ENCODE measurements at places on chromosomes 5 and 9. TPM values are rescaled to one million over a fixed set of nuclear protein-coding genes. Genes with fewer than 3 reads are reported as not detected.

Gene PDE6A
- 0.50 TPM for total RNA-seq

Gene EMB
- 11.6 TPM for total RNA-seq

Gene ZNF354C
- 2.7 TPM for total RNA-seq

Gene EXOSC2
- total RNA-seq = 52.0 TPM

Gene EFNA5
- total RNA-seq = 38.0 TPM

Gene IPO11
- total RNA-seq = 47.1 TPM

Gene EPB41L4B
- 5.0 TPM for total RNA-seq

Gene POLR1E
- total RNA-seq = 19.7 TPM

Gene SLC34A3
- total RNA-seq = 1.4 TPM

Gene GCNT4
- 1.4 TPM for total RNA-seq

Gene ENG
- 18.4 TPM for total RNA-seq

Gene PCDHA8
- total RNA-seq = not detected

Gene TMEM252
- not detected for total RNA-seq

Gene SLC6A7
- not detected for total RNA-seq

Gene GARIN3
- not detected for total RNA-seq

Gene BTNL3
- total RNA-seq = not detected

Gene VDAC1
- total RNA-seq = 157 TPM

Gene SPAG8
- total RNA-seq = 1.0 TPM

Gene C7
- not detected for total RNA-seq

Gene SGCD
- not detected for total RNA-seq

Gene SLC2A6
- total RNA-seq = 13.1 TPM
